B cell (primary cell): ENCODE measurements at places on chromosomes 12 and 14. TPM values are rescaled to one million over a fixed set of nuclear protein-coding genes. Genes with fewer than 3 reads are reported as not detected.

Gene NKX2-1
- not detected in 2 replicates for total RNA-seq

Gene CLEC1B
- not detected in 2 replicates for total RNA-seq

Gene ATL1
- 2.9 and 3.8 TPM in 2 replicates for total RNA-seq

Gene SLC2A13
- 8.6 and 9.9 TPM in 2 replicates for total RNA-seq

Gene MYF6
- not detected in 2 replicates for total RNA-seq

Gene CEBPE
- total RNA-seq, result 0.37 TPM in 1 of 2 replicates, not detected in the other
